Left renal pelvis (tissue), 4 donors: ENCODE measurements at places on chromosomes 5 and 9. TPM values are rescaled to one million over a fixed set of nuclear protein-coding genes. Genes with fewer than 3 reads are reported as not detected.

GRCh38 chr5:147892696-147893296 lies 13.5 kb downstream of the C5orf46 start:
- DNase-seq = no peak

- DNase-seq = no peak
Observed at GRCh38 chr5:166427211-166427610, 1864.2 kb upstream of the WWC1 start.

DNA sequence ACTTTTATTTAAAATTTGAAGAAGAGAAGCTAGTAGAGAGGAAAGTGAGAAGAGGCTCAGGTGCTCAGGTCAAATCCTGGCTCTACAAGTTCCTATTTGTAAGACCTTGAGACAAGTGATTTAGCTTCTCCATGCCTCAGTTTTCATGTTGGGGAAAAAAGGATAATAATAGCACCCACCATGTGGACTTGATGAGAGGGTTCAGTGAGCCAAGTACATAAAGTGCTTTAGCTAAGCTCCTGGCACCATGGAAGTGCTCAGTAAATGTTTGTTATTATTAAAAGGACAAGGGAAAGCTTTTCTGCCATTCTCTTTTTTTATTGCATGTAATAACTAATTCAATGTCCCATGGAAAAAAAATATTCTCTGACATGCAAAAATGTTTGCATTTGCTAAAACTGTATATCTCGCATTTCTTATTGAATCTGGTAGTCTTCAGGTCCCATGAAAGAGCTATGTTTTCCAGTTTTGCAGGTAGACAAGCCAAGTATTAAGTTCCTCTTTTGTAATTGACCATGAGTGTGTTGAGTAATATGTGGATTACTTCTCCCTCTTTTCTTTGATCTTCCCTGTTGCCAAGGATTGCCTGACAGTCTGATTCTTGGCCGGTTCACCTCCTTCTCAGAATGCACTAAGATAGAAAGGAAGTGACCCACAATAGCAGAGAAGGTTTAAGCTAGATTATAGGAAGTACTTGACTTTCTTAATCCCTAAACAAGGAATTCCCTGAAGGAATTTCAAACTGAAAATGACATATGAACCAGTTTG lies 45.6 kb upstream of the TRIM32 start:
- DNase-seq = no peak

DNA sequence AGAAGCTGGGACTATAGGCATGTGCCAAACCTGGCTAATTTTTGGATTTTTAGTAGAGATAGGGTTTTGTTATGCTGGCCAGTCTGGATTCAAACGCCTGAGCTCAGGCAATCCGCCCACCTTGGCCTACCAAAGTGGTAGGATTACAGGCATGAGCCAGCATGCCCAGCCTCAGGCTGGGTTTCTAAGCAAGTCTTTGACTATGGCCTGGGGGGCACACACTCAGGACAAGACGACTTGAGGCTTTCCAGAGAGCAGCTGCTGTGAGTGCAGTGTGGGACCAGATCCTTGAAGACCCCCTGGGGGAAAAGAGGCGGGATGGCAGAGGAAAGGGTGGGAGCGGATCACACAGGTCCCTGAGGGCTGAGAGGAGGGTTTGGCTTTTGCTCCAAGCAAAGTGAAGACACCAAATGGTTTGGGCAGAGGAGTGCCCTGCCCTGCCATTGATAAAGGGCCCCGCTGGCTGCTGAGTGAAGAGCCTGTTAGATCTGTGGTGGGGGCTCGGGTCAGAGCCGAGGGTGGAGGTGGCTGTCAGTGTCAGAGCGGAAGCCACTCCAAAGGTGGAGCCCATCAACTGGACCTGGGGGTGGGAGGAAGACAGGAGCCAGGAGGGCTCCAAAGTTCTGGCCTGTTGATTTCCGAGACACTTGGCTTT lies 46.8 kb upstream of the FUBP3 start:
- no peak for DNase-seq

- no peak for DNase-seq
Observed at GRCh38 chr5:5886812-5887486, 464.5 kb downstream of the ICE1 start.

Gene SHB
- polyA plus RNA-seq = 4.7 TPM

Gene SNAPC4
- 12.9 TPM for polyA plus RNA-seq

GRCh38 chr5:1666221-1666620 lies 133.4 kb downstream of the MRPL36 start:
- no peak for DNase-seq

Gene SLC1A1
- 21.5 TPM for polyA plus RNA-seq

Gene FAM151B
- 3.3 TPM for polyA plus RNA-seq

Gene PCDHA10
- polyA plus RNA-seq = 1.4 TPM

GRCh38 chr5:151699071-151699901 lies 12.6 kb upstream of the SPARC start:
- no peak for DNase-seq

DNA sequence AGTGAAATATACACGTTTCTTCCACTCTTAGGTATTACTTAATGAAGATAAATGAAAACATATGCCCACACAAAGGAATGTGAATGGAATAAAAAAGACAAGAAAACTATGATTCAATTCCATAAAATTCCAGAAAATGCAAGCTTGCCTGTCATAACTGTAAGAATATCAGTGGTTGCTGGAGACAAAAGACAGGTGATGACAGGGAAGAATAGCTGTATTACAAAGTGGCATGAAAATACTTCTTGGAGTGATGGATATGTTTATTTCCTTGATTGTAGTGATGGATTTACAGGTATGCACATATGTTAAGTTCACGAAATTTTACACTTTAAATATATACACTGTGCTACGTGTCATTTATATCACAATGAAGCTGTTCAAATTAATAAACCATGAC lies 553.3 kb downstream of the HTR1A start:
- no peak for DNase-seq

Gene PTGER4
- polyA plus RNA-seq = 11.3 TPM

- no peak for DNase-seq
Observed at GRCh38 chr9:27125030-27125429, 16.0 kb downstream of the TEK start.

- no peak for DNase-seq
Observed at GRCh38 chr5:133917785-133918184, 50.6 kb downstream of the C5orf15 start.

GRCh38 chr5:115738830-115739229 lies 77.6 kb downstream of the CDO1 start:
- no peak for DNase-seq

Gene ORM2
- not detected for polyA plus RNA-seq

Gene DENND4C
- 49.1 TPM for polyA plus RNA-seq
